ENCODE measurements at places on chromosomes 13 and 19.
A peak's percentile ranks its signal among the peaks of the same experiment; 100 is the strongest.

DNA sequence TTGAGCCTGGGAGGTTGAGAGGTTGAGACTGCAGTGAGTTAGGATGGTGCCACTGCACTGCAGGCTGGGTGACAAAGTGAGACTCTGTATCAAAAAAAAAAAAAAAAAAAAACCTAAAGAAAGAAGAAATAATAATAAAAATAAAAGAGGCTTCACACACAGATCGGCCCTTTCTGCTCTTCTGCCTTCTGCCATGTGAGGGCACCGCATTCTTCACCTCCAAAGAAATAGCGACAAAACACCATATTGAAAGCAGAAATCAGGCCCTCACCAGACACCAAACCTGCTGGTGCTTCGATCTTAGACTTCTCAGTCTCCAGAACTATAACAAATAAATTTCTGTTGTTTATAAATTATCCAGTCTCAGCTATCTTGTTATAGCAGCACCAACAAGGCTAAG, 3.0 kb downstream of the ZNF649 start:
- DNase-seq = no peak

- peak; percentile 92 for DNase-seq
Observed at GRCh38 chr19:4400135-4400936, at the start of gene SH3GL1. Gene SH3GL1, minus strand, starts transcription at chr19:4400547. Its CDS starts 179 bp downstream, at chr19:4400368.

- DNase-seq = no peak
Observed at GRCh38 chr19:1163934-1164683, 10.0 kb downstream of the SBNO2 start.

DNA sequence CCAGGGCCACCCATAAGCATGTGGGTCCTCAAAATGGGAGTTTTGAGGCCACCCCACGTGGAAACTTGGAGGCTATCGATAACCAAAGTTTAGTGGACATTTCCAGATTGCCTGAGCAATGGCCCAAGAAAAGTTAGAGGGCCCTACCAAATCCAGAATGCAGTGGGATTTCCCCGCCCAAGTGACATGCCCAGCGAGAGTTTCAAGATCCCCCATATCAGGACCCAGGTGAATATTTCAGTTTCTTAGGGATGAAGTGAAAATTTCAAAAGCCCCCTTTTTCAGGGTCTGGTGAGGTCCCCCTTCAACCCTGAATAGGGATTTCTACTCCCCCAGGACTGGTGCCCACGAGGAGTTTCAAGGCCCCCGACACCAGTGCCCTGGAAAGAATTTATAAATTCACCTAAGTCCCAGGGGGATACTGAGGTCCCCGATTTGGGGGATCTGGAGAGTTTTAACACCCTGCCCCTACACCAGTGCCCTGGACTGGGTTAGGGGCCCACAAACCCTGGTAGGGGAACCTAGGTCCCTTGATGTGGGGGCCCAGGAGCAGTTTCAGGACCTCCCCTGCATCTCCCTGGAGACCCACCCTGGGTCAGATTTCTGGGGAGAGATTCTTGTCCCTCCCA, 695 bp downstream of the BST2 start:
- DNase-seq = no peak

DNA sequence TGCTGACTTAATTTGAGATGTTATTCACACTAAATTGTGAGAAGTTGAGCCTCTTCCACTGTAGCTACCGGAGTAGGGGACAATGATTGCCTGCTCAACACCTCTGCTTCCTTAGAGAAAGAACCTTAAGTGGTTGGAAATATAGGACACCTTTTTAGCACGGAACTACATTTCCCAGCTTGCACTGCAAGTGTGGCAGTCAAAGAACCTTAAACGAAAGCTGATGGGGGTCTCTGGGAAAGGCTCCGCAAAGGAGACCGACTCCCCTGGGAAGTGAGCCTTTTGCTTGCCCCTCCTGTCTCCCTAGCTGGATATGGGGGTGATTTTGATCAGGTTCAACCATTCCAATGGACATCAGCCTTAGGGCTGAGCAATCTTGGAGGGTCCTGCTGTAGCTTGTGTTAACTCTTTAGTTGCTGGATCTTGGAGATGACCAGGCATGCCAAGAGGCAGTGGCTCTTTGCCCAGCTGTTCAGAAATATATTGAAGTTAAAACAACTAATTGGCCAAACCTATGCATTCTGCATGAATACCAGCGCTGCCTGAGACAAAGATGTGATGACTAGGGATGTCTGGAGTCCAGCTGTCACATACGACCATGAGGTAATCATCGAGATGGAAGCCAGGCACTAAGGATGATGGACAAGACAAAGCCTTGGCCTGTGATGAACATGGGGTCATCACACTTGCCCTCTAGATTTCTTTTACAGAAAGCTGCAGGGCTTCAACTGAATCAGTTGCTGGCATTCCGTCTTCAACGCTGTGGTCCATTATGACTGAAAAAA, 286.5 kb downstream of the FOXO1 start:
- no peak for DNase-seq

DNA sequence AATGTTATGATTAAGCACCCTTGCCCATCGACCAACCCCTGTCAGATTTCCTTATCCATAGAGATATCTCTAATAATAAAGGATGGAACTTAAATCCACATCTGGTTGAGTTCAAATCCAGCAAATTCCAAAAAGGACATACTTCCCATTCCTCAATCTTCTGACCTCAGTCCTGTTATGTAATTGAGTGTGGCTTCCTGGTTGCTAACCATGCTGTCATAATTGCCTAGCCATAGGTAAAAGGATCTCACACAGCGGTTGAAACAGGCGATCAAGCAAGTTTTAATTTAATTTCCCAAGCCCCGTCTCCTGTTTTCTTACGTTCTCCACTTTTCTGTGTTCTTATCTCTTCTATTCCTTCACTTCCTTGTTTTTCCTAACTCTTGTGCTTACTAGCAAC, 550.3 kb downstream of the GPC6 start:
- no peak for DNase-seq

- DNase-seq = no peak
Observed at GRCh38 chr13:40185414-40185813, 481.0 kb downstream of the FOXO1 start.

GRCh38 chr19:39858541-39858940, 12.4 kb upstream of the FBL start:
- no peak for DNase-seq

DNA sequence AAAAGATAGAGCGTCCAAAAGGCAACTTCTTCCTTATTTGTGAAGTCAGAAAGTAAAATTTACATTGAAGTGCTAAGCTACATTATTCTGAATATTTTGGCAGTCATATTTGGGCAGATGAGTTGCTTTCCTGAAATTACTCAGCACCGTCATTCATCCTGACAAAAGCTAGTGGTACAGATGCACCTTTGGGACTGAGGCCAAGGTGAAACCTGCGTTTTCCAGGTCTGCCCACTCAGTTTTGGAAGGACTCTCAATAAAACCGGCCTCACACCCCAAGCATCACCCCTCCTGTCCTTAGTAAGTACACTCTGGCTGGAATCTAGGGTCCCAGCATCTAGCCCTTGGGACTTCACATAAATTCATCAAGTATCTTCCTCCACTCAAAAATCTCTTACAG, 187.5 kb downstream of the TM9SF2 start:
- DNase-seq = no peak

DNA sequence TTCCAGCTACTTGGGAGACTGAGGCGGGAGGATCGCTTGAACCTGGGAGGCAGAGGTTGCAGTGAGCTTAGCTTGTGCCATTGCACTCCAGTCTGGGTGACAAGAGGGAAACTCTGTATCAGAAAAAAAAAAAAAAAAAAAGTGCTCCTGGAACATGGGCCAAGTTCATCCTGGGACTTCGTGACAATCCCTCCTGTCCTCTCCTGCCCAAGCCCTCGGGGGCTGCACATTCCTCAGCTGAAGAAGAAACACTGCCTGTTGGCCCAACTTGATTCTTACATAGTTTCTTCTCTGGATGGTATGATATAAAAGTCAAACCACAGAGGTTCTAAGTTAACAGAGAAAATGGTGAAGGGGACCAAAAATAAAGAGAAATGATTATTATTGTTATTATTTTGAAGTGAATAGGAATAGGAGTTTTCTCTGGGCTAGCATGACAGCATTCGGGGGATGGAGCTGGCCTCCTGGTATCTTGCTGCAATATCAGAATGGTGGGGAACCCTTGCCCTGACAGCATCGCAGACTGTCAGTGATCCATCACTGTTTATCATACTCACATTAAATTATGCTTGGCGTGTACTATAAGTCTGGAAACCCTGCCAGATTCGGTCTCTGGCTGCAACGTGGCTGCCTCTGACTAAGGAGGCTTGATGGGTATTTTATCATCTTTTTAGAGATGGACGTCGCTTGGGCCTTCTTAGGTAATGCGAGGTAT, 113.7 kb upstream of the OXGR1 start:
- no peak for DNase-seq

DNA sequence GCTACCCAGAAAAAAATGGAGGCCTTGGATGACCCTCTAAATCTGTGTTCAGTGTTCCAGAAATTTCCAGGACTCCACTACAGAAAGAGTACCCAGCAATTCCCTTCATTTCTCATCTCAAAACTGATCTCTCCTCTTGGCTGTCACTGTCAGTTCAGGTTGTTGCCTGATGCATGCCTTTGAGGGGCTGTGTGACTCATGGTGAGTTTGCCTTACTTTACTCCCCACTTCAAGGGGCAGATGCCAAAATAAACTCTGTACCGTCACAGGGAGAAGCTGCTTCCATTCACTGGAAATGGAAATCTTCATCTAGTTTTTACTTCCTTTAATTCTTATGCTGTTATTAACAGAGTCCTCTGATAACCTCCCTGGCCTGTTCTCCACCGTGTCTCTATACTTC, 1075.0 kb downstream of the DIAPH3 start:
- no peak for DNase-seq

DNA sequence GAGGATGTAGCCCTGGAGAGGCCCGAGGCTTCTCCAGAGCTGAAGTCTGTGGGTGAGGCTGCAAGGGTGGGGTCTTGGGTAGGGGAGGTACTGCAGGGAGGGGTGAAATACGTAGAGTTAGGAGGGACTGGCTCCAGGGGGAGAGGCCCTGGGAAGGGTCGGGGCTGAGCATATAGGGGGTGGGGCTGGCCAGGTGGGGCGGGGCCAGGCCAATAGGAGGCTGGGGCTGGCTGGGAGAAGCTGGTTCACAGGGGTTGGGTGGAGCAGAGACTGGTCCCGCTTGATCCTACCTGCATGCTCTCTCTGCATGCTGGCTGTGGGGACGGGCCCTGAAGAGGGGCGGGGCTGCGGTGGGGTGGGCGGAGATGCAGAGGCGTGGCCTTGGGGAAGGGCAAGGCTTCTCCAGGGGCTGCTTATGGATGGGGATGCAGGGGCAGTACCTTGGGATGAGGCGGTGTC, 51.9 kb downstream of the CELF5 start:
- peak; percentile 34 for DNase-seq

GRCh38 chr13:102879793-102880499, 34.1 kb downstream of the ERCC5 start:
- DNase-seq = no peak

DNA sequence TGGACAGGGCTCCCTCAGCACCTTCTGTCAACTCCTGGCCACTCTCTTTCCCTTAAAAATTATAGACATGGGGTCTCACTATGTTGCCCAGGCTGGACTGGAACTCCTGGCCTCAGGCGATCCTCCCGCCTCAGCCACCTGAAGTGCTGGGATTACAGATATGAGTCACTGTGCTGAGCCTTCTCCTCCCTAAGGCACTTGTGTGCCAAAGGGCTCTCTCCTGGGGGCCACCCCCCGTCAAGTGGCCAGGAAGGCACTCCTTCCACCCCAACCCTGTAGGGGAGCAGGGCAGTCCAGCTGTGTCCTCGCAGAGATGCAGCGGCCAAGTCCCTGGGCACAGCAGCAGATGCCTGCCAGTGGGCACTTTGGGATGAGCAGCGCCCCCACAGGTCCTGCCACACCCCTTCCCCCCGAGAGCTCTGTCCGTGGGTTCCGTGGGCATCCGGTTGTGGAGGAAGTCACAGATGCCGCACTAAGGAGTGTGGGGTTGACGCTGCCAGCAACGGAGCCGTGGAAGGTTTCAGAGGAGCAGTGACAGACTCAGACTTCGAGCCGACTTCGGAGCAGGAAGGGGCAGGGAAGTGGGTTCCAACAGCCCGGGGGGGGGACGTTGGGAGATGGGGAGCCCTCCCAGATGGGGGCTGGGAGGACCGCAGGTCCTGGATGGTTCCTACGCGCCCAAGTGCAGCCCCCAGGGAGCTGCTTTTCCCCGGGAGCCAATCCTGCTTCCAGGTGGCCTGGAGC, 3.3 kb upstream of the UQCR11 start:
- DNase-seq = peak; percentile 36
